ENCODE measurements at places on chromosomes 1 and 21.

DNA sequence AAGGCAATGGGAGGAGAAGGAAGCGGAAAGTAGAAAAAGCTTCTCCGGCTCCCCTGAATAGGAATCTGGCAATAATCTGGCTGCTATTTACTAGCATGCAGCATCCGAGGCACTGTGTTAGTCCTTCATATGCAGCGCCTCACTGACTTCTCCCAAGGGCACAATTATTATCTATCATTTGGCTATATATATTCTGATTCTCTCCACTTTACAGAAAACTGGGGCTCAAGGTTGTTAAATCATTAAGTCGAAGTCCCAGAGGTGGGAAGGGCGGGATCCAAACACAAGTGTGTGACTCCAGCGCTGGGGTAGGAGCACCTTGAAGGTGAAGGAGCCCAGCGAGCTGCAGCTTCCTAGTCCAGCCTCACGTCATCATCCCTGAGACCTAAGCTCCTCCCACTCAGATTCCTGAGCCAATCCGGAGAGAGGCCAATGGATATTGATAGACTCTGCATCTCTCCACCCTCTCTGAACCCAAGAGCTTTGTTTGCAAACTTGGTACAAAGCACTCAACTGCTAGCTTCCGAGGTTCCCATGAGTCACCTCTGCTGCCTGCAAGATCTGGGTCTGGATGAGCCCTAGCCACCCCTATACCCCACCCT is 16.6 kb upstream of the EYA3 start:
- DNase-seq: no peak

DNA sequence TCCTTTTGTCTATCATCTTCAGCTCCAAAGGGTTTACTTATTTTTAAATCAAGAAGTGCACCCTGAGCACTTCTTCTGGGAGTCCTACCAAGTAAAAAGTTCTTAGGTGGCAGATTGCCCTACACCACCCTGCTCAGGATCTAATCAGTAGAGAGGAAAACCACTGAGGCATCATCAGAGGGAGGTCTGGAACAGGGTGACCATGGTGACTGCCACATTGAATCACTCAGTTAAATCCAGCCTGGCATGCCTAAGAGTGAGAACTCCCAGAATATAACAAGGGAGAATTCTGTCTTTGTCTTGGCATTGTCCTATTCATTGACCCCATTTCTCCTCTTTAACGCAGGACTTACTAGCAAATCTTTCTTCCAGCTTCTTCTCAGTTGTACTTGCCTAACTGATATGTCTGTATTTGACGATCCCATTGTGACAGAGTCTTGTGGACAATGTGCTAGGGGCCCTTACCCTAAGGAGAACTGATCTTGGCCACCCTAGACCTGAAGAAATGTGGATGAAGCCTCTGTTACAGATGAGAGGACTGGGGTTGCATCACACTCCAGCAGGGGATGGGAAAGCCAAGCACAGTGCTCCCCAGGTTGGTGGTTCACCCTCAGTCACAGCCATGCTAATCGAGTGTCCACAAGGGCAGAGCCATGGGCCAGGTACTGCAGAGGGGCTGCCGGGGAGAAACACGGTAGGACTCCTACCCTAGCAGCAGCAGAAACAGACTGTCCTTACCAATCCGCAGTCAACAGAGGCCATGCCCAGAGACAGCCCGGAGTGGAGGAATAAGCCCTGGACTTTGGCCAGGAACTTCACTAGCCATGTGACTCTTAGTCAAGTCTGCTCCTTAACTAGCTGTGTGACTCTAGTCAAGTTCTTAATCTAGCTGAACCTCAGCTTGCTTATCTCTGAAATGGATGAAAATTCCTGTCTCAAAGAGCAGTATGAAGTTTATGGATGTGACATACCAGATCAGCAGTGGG is 15.4 kb downstream of the PKP1 start:
- DNase-seq: no peak

GRCh38 chr1:40651138-40651857 is 14.2 kb downstream of the RIMS3 start:
- DNase-seq: no peak

GRCh38 chr1:211487082-211487481 is 4.9 kb downstream of the RD3 start:
- DNase-seq: no peak

DNA sequence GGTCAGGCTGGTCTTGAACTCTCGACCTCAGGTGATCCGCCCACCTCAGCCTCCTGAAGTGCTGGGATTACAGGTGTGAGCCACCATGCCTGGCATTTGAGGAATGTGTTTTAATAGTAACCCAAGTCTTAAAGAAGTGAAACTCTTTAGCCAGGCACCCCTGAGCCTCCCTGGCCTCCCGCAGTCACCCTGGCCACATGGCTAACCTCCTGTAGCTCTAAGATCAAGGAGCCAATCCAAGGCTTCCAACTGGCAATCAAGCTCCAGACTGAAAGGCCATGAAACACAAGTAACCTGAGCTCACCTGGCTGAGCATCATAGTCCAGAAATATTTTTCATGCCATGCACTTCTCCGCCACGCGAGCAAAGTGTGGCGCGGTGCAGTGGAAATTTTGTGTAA is 84.3 kb downstream of the LTN1 start:
- DNase-seq: no peak

DNA sequence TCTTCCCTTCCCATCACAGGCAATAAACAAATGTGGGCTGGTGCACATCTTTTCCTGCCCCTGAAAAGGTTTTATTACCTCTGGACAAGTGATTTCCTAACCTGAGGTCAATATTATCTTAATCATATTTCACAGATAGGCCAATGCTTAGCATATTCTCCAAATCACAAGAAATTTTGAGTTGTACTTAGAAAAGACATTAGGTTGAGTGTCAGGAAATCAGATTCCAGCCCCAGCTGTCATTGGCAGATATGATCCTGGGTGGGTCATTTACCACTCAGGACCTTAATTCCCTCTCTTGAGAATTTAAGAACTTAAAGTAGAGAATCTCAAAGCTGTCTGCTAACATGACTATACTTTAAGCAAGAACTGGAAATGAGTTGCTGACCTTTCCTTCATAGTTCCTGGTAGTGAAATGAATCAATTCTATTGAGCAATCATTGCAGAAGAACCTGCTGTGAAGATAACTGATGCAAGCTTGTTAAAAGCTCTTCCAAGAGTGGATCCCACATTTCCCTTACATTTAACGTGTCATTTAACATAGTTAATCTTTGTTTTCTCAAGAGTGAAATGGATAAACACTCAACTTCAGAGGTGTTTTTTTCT is 46.4 kb upstream of the CR2 start:
- no peak for DNase-seq

DNA sequence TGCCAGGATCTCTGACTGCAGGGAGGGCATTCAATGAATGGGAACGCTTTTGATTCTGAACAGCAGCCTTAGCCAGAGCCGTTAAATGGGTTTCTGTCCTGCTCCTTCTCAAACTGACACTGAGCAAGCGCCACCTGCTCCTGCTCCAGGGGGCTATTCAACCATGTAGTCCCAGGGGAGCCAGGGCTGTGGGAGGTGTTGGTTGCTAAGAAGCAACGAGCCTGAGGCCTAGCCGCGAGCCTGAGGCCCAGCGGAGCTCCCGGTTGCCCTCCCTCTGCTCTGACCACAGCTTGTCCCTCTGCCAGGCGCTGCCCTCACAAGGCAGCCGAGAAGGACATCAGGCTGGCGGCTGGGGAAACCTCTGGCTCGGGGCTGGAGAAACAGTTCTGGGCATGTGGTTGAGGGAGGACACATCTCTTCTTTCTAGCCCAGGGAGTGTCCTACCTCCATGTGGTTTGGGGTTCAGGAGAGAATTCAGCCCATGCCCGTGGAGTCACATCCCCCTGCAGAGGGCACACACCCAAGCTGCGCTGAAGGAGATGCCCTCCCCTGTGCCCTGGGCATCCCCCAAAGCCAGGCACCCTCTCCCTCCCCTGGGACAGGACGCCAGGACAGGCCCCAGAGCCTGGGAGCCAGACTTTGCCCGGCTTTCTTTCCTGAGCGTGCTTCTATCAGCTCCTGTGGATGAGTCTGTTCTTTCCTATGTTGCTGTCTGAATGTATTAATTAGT is 18.0 kb downstream of the PCP4 start:
- DNase-seq: no peak

GRCh38 chr1:202967684-202968281 is 726 bp upstream of the CYB5R1 start:
- no peak for DNase-seq

DNA sequence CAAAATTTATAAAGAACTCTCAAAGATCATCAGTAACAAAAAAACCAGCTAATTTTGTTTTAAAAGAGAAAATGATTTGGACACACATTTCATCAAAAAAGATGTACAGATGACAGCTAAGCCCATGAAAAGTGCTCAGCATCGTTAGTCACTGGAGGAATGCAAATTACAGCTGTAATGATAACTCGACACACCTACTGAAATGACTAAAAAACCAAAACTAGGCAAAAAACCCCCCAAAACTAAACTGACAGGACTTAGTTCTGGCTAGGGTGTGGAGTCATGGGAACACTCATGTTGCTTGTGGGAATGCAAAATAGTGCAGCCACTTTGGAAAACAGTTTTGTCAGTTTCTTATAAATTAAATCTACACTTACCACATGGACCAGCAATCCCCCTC is 59.5 kb downstream of the CNIH3 start:
- no peak for DNase-seq

DNA sequence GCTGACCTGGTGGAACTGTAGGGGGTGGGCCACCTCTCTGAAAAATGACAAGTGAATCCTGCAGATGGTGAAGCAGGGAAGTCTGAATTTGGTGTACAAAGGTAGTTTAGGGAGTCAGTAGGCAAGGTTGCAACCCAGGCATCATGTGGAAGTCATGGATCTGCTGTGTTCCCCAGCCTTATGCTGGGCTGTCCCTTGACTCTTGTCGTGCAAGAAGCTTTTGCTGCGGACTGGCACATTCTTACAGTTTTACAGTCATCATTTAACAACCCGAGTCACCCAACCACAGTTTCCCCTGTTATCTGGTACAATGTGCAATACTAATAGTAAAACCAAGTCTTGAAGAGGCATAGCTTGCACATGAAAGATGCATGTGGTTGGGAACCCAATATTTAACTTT is 13.2 kb downstream of the RHOU start:
- DNase-seq: no peak

DNA sequence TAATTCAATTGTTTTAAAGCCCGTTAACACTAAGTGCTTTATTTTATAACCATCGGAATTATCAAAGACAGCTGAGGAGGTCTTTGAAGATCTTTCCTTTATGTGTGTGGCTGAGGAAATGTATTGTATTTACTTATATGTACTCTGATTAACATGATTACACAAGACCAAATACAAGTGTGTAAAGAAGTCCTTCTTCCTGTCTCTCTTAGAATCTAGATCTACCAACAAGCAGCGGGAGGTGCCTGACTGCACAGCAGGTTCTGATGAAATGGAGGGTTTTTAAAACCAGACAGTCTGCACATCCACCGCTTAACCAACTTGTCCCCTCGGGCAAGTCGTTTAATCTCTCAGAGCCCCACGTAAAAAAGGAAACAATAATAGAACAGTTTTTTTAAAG is 240.5 kb upstream of the MAP1LC3C start:
- DNase-seq: no peak

GRCh38 chr1:74629283-74629682 is 44.3 kb downstream of the ERICH3 start:
- no peak for DNase-seq

GRCh38 chr1:119449971-119450370 is 35.0 kb downstream of the HSD3B2 start:
- no peak for DNase-seq

Data from stimulated activated CD4-positive, alpha-beta T cell treated with anti-CD3 and anti-CD28 coated beads, Interleukin-12 subunit alpha, Interleukin-12 subunit beta, amount 100 ng/mL, for 4 hours (primary cell).